ENCODE measurements at places on chromosomes 12 and 14. TPM values are rescaled to one million over a fixed set of nuclear protein-coding genes. Genes with fewer than 3 reads are reported as not detected.

The POTEM gene
- not detected for total RNA-seq

The HOXC10 gene
- 1.6 TPM for total RNA-seq

The TRAFD1 gene
- 36.9 TPM for total RNA-seq

The IFT43 gene
- 31.2 TPM for total RNA-seq

The PPP1R12A gene
- total RNA-seq: 668 TPM

GRCh38 chr12:114136631-114137030, 170.5 kb upstream of the RBM19 start:
- DNase-seq: no peak

DNA sequence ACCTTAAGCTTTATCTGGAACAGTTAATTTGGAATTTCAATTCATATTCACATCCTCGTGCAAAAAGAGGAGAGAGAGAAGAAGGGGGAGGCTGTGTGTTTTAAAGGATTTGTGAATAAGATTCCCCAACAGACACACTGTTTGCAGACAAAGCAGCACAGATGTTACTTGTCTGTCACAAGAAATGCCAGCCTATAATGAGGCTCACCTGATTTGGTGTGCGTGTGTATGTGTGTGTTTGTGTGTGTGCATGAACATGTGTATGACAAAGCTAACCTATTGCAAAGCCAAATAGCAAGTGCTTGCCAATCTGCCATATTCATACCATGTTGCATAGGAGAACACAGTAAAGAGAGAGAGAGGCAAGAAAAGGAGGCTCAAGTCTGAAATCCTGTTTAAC, 361.6 kb upstream of the NOVA1 start:
- DNase-seq: no peak

- no peak for DNase-seq
These were observed 3.6 kb downstream of the LARP4 start for GRCh38 chr12:50404307-50404706.

- no peak for DNase-seq
These were observed 119.7 kb upstream of the DNM1L start for GRCh38 chr12:32559434-32559833.

DNA sequence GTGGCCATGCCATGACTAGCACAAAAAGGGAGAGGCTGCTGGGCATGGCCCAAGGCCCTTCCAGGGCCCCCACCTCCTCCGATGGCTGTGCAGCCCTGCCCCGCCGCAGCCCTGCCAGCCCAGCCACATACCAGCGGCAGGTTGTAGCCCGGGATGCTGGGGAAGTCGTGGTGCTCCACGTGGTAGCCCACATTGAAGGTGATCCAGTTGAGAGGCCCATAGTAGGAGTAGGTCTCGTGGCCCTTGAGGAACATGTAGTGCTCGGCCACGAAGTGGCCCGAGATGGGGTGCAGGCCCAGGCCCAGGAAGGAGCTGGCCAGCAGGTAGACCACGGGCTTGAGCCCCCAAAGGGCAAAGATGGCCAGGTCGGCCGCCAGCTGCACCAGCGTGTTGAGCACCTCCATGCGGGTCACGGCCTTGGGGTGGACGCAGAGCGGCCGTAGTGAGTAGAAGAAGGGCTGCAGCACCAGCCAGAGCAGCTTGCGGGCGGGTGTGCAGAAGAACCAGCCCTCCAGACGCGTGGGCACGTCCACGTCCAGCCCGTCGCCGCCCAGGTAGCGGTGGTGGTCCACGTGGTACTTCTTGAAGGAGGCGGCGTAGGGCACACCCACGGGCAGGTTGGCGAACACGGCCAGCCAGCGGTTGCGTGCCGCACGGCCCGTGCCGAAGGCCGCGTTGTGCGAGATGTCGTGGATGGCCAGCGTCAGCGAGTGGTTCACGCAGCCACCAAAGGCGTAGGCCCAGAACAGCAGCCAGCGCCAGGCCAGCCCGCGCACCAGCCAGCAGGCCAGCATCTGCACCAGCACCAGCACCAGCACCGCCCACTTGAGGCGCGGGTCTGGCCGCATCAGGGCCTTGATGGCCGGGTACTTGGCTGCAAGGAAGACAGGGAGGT, 10.4 kb downstream of the DEGS2 start:
- no peak for DNase-seq

DNA sequence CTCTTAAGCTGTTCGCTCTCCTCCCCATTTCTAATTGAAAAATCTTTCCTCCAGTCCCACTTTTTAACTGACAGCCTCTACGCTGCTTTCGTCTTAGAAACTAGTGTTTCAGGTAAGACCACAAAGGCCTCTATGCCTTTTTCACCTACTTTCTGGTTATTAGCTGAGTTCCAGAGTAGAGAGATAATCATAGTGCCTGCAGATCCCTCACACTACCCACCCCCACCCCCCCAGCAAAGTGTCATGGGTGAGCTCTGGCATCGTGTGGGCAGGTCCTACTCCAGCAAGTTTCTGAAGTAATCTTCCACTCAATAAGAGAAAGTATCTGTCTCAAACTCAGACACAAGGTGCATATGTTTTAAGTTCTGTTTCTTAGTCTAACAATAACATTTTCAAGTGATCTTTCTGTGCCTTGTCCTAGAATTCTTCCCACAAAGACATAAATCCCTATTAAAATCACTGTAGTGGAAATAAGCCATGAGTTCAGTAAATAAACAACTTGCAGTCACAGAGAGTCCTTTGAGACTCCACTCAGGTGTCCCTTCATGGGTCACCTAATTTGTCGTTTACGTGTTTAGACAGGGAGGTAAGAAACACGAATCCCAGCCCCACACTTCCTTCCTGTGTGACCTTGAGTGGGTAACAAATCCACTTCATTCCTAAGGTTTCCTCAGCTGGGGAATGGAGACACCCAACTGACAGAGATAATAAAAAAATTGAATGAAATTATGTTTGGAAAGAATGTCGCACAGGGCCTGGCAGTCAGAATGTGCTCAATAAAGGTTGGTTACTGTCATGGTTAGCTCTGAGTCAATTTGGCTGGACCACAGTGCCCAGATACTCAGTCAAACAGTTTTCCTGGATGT, 228.9 kb upstream of the CAND1 start:
- no peak for DNase-seq

GRCh38 chr14:105664691-105665090, 138.3 kb downstream of the TMEM121 start:
- no peak for DNase-seq

DNA sequence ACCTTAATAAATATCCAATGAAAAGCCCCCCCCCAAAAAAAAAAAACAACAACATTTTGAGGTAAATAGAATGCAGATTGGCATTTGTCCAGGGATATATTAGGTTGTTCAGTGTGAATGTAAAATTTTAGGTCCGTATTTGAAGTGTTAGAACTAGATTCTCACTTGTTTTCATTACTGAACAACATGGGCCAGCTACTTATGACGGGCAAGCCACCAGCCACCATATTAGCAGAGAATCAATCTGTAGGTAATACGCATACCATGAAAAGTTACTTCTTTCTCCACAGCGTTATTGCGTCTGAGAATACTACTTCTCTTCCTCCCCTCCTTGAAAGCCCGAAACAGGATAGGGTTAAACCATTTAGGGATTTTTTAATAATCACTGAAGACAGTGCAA, 5.4 kb downstream of the FLRT2 start:
- no peak for DNase-seq

DNA sequence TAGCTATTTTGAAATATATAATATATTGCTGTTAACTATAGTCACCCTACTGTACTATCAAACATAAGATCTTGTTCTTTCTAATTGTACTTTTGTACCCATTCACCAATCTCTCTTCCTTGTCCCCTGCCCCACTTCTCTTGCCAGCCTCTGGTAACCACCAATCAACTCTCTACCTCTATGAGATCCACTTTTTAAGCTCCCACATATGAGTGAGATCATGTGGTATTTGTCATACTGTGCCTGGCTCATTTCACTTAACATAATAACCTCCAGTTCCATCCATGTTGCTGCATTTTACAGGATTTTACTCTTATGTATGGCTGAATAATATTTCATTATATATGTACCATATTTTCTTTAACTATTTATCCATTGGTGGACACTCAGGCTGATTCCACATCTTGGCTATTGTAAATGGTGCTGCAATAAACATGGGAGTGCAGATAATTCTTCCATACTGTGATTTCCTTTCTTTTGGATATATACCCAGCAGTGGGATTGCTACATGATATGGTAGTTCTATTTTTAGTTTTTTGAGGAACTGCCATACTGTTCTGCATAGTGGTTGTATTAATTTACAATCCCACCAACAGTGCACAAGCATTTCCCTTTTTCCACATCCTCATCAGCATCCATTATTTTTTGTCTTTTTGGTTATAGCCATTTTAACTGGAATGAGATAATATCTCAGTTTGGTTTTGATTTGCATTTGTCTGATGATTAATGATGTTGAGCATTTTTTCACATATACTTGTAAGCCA, 33.5 kb upstream of the SPIC start:
- DNase-seq: no peak

GRCh38 chr12:44157359-44157758, 321.5 kb downstream of the TMEM117 start:
- DNase-seq: no peak
